ENCODE measurements at places on chromosomes 5 and 9. TPM values are rescaled to one million over a fixed set of nuclear protein-coding genes. Genes with fewer than 3 reads are reported as not detected.
A peak's percentile ranks its signal among the peaks of the same experiment; 100 is the strongest.

GRCh38 chr5:127863610-127864395 lies 160.6 kb downstream of the CCDC192 start:
- H3K27ac ChIP-seq = no peak overlapping the region
- no peaks in the 10 kb centered on the region for H3K27me3 ChIP-seq
- no peak for DNase-seq
- no peaks in the 10 kb centered on the region for H3K36me3 ChIP-seq
- no peak overlapping the region for H3K4me3 ChIP-seq
- H3K4me1 ChIP-seq = no peaks in the 10 kb centered on the region

GRCh38 chr9:37952731-37953130 lies 48.8 kb upstream of the SLC25A51 start:
- no peaks in the 10 kb centered on the region for H3K36me3 ChIP-seq
- DNase-seq = no peak
- H3K27ac ChIP-seq = no peak overlapping the region
- peaks cover 3% of the 10 kb centered on the region for H3K4me1 ChIP-seq
- H3K4me3 ChIP-seq = no peak overlapping the region

GRCh38 chr5:171980792-171981191 lies 25.6 kb downstream of the FBXW11 start:
- H3K27ac ChIP-seq = no peak overlapping the region
- no peak for DNase-seq
- H3K4me3 ChIP-seq = no peak overlapping the region
- H3K27me3 ChIP-seq = no peaks in the 10 kb centered on the region
- H3K36me3 ChIP-seq = no peaks in the 10 kb centered on the region

The GPX3 gene
- total RNA-seq = 1.1 TPM

The PCDHGA9 gene
- total RNA-seq = 1.0 TPM

- H3K4me1 ChIP-seq = no peaks in the 10 kb centered on the region
- DNase-seq = no peak
- H3K27ac ChIP-seq = no peak overlapping the region
Observed at GRCh38 chr9:118364266-118365106, 660.3 kb downstream of the TLR4 start.

The PRKACG gene
- total RNA-seq = not detected

The CEL gene
- 0.18 TPM for total RNA-seq

- H3K27me3 ChIP-seq = no peaks in the 10 kb centered on the region
- H3K36me3 ChIP-seq = no peaks in the 10 kb centered on the region
- H3K4me3 ChIP-seq = no peak overlapping the region
- no peak overlapping the region for H3K27ac ChIP-seq
- H3K4me1 ChIP-seq = no peaks in the 10 kb centered on the region
- DNase-seq = no peak
Observed at GRCh38 chr9:110013064-110013463, 194.9 kb downstream of the C9orf152 start.

DNA sequence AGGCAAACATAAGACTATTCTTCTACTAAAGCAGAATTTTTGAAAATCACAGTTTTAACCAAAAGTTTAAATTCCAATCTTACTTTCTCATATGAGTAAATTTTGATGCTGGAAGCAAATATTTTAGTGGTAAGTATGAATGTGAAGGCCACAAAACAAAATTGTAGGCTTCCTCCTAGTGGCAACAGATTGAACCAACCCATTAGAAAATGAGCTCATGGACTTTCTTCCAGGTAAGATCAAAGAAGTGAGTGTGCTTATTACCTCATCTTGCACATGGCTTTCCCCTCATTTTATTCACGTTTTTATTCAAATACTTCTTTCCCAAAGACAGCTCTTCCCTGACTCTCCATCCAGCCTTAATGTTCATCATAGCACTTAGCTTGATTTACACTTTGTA lies 16.5 kb upstream of the RLN2 start:
- no peaks in the 10 kb centered on the region for H3K27me3 ChIP-seq
- DNase-seq = no peak
- no peaks in the 10 kb centered on the region for H3K4me1 ChIP-seq
- H3K27ac ChIP-seq = no peak overlapping the region

GRCh38 chr9:73527521-73527920 lies 375.9 kb downstream of the ANXA1 start:
- no peak overlapping the region for H3K4me3 ChIP-seq
- H3K27me3 ChIP-seq = no peaks in the 10 kb centered on the region
- H3K27ac ChIP-seq = no peak overlapping the region
- H3K4me1 ChIP-seq = no peaks in the 10 kb centered on the region

- H3K4me3 ChIP-seq = no peak overlapping the region
- DNase-seq = no peak
- no peaks in the 10 kb centered on the region for H3K36me3 ChIP-seq
- H3K27me3 ChIP-seq = no peaks in the 10 kb centered on the region
- H3K27ac ChIP-seq = no peak overlapping the region
Observed at GRCh38 chr9:96688187-96688586, 33.1 kb upstream of the PRXL2C start.

GRCh38 chr5:66511491-66511890 lies 84.7 kb upstream of the MAST4 start:
- no peak overlapping the region for H3K4me3 ChIP-seq
- no peak overlapping the region for H3K27ac ChIP-seq
- H3K36me3 ChIP-seq = no peaks in the 10 kb centered on the region
- no peaks in the 10 kb centered on the region for H3K27me3 ChIP-seq

GRCh38 chr5:113344973-113345940 lies 89.5 kb downstream of the TSSK1B start:
- H3K4me3 ChIP-seq = no peak overlapping the region
- no peak overlapping the region for H3K27ac ChIP-seq
- peaks cover 3% of the 10 kb centered on the region for H3K27me3 ChIP-seq
- no peaks in the 10 kb centered on the region for H3K4me1 ChIP-seq
- DNase-seq = no peak

DNA sequence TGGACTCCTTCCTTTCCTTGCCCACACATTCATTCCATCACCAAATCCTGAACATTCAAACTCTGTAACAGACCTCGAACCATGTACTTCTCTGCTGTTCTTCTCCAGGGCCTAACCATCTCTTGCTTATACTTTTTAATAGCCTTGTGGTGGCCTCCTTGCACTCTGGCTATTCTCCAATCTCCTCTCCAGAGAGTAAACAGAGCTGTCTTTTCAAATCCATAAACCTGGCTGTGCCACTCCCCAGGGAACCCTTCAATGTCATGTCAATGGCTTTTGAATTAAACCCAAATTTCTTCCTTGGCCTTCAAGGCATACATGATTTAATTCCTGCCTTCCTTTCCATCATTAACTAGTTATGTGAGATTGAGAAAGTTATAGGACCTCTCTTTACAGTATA lies 277.6 kb upstream of the EFNA5 start:
- H3K4me3 ChIP-seq = no peak overlapping the region
- DNase-seq = no peak
- H3K27me3 ChIP-seq = no peaks in the 10 kb centered on the region
- H3K4me1 ChIP-seq = no peaks in the 10 kb centered on the region
- no peaks in the 10 kb centered on the region for H3K36me3 ChIP-seq

The PTCH1 gene
- total RNA-seq = 60.9 TPM

The FAM153A gene
- total RNA-seq = 0.85 TPM

GRCh38 chr5:176387384-176387925 lies 943 bp downstream of the NOP16 start:
- peaks cover 20% of the 10 kb centered on the region for H3K4me1 ChIP-seq
- peaks cover 43% of the 10 kb centered on the region for H3K36me3 ChIP-seq
- no peak overlapping the region for H3K27ac ChIP-seq
- DNase-seq = no peak
- H3K4me3 ChIP-seq = peak overlapping the region; percentile 93

DNA sequence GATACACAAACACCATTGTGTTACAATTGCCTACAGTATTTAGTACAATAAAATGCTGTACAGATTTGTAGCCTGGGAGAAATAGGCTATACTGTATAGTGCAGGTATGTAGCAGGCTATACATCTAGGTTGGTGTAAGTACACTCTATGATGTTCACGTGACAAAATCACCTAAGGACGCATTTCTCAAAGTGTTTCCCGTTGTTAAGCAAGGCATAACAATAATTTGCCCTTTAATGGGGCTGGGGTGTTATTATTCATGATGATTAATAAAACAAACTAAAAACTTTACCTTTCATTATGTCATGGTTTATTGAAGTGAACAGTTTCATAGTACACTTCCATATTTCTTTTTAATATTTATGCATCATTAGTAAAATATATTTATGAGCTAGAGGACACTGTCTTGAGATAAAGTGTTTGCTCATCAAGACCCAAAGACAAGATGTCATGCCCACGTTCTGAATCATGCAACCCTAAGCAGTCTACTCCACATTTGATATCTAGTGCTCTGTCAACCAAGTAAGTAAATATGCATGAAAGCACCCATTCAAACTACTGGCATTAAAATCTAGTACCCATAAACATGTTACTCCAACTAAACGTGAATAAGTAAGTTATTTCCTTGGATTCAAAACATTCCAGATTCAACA lies 220.5 kb downstream of the NR2F1-AS1 start:
- DNase-seq = no peak
- no peaks in the 10 kb centered on the region for H3K4me1 ChIP-seq
- H3K36me3 ChIP-seq = no peaks in the 10 kb centered on the region
- no peak overlapping the region for H3K4me3 ChIP-seq
- H3K27ac ChIP-seq = no peak overlapping the region

- H3K36me3 ChIP-seq = no peaks in the 10 kb centered on the region
- H3K4me1 ChIP-seq = no peaks in the 10 kb centered on the region
- no peak for DNase-seq
Observed at GRCh38 chr9:135215571-135216161, 128.2 kb downstream of the OLFM1 start.

The CSF1R gene
- 7.8 TPM for total RNA-seq

GRCh38 chr9:134317790-134318414 lies 8.4 kb upstream of the RXRA start:
- no peaks in the 10 kb centered on the region for H3K27me3 ChIP-seq
- H3K4me1 ChIP-seq = no peaks in the 10 kb centered on the region
- H3K27ac ChIP-seq = no peak overlapping the region

GRCh38 chr5:173237875-173238220 lies 2.8 kb upstream of the NKX2-5 start:
- no peak for DNase-seq
- no peak overlapping the region for H3K27ac ChIP-seq
- peaks cover 60% of the 10 kb centered on the region for H3K27me3 ChIP-seq
- H3K4me1 ChIP-seq = peaks cover 17% of the 10 kb centered on the region

- H3K27me3 ChIP-seq = peaks cover 3% of the 10 kb centered on the region
- no peak for DNase-seq
- H3K4me1 ChIP-seq = peaks cover 11% of the 10 kb centered on the region
Observed at GRCh38 chr5:132289097-132289496, 5.1 kb upstream of the SLC22A4 start.

DNA sequence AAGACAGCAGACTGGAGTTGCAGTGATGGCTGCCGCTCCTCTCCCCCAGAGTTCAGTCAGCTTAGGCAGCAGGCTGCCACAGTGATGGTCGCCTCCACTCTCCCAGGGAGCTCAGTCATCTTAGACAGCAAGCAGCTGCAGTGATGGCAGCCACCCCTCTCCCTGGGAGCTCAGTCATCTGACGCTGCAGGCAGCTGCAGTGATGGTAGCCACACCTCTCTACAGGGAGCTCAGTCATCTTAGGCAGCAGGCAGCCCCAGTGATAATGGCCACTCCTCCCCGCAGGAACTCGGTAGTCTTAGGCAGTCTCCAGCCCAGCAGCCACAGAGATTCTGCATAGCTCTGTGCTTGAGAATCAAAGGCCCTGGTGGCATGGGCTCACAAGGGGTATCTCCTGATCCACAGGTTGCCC lies 582.7 kb downstream of the DTWD2 start:
- no peaks in the 10 kb centered on the region for H3K4me1 ChIP-seq
- no peak overlapping the region for H3K27ac ChIP-seq
- H3K4me3 ChIP-seq = no peak overlapping the region
- H3K27me3 ChIP-seq = no peaks in the 10 kb centered on the region
- H3K36me3 ChIP-seq = no peaks in the 10 kb centered on the region

GRCh38 chr5:127938746-127939145 lies 144.8 kb upstream of the SLC12A2 start:
- no peak overlapping the region for H3K27ac ChIP-seq
- H3K27me3 ChIP-seq = no peaks in the 10 kb centered on the region
- H3K36me3 ChIP-seq = no peaks in the 10 kb centered on the region
- peaks cover 15% of the 10 kb centered on the region for H3K4me1 ChIP-seq
- DNase-seq = no peak
- H3K4me3 ChIP-seq = no peak overlapping the region

- no peak overlapping the region for H3K4me3 ChIP-seq
- no peaks in the 10 kb centered on the region for H3K4me1 ChIP-seq
- no peak overlapping the region for H3K27ac ChIP-seq
Observed at GRCh38 chr5:77015938-77016569, 14.2 kb upstream of the AGGF1 start.

The RHOBTB3 gene
- 55.1 TPM for total RNA-seq

DNA sequence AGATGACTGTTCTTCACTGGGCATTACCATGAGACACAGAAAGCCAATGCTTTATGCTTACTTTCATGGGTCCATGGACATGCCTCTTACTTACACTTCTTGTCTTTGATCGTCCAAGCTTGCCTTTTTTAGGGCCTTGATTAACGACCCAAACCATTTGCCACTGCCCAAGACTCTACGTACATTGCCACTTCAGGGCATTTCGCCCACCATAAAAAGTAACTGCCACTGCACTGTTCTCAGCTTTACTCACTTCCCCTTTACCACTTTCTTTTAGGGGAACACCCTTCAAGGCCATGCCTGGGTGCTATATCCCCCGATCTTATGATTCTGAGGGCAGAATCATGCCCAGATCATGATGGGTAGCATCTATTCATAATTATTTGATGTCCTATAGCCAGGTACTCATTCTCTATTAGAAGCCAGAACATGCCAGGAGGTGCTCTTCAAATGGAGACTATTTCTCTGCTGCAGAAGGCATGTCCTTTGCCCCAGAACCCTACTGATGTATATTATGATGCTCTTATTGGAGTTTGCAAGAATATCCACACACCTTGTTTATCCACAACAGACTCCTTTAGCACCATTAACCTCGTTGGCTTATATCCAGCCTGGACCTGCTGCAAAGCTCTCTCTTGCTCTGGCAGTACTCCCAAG lies 64.1 kb upstream of the RAD23B start:
- DNase-seq = no peak
- H3K4me3 ChIP-seq = no peak overlapping the region
- no peaks in the 10 kb centered on the region for H3K36me3 ChIP-seq
- H3K27me3 ChIP-seq = no peaks in the 10 kb centered on the region
- H3K27ac ChIP-seq = no peak overlapping the region

- no peaks in the 10 kb centered on the region for H3K27me3 ChIP-seq
- H3K27ac ChIP-seq = no peak overlapping the region
- peaks cover 10% of the 10 kb centered on the region for H3K4me1 ChIP-seq
- no peak overlapping the region for H3K4me3 ChIP-seq
- DNase-seq = no peak
Observed at GRCh38 chr5:81019748-81020147, 59.6 kb downstream of the RASGRF2 start.

The CCDC152 gene
- total RNA-seq = 4.0 TPM

The C9 gene
- total RNA-seq = not detected

DNA sequence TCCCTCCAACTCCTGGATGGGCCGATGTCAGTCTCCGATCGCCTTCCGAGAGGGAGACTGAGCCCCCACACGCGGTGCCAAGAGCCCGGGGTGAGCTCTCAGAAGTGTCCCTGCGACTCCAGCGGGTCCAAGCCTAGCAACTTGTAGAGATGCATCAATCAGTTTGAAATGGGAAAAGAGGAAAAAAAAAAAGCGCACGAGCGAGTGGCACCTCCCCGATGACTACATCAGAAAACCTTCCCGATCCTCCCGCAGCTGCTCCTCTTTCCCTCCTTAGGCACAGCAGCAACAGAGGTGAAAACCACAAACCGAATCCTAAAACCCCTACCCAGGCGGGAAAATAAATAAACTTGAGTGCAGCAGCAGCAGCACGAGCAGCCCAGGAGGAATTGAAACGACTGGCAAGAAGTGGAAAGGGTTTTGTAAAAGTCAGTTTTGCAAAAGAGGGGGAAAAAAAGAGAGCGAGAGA lies 1.0 kb upstream of the EFNA5 start:
- no peaks in the 10 kb centered on the region for H3K36me3 ChIP-seq
- H3K27me3 ChIP-seq = peaks cover 63% of the 10 kb centered on the region
- H3K4me1 ChIP-seq = peaks cover 46% of the 10 kb centered on the region
- no peak for DNase-seq
- no peak overlapping the region for H3K27ac ChIP-seq
- H3K4me3 ChIP-seq = peak overlapping the region; percentile 43
